Left renal pelvis (tissue), 4 donors: ENCODE measurements at places on chromosomes 4 and X. TPM values are rescaled to one million over a fixed set of nuclear protein-coding genes. Genes with fewer than 3 reads are reported as not detected.
A peak's percentile ranks its signal among the peaks of the same experiment; 100 is the strongest.

- no peak for DNase-seq
These were observed 97.0 kb upstream of the LNX1 start for GRCh38 chr4:53688186-53688790.

DNA sequence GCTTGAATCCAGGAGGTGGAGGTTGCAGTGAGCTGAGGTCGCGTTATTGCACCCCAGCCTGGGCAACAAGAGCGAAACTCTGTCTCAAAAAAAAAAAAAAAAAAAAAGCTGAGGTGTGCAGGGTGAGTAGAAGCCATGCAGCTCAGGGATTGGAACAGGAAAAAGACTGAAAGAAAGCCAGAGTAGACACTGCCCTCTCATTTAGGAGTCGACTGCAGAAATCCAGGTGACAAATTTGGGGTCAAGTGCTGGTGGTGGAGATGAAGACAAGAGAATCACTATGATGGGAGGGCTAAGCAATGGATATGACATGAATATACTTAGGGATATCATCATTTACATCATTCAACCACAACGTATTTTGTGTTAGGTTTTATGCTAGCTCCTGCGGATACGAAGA lies 1.9 kb downstream of the NEIL3 start:
- no peak for DNase-seq

DNA sequence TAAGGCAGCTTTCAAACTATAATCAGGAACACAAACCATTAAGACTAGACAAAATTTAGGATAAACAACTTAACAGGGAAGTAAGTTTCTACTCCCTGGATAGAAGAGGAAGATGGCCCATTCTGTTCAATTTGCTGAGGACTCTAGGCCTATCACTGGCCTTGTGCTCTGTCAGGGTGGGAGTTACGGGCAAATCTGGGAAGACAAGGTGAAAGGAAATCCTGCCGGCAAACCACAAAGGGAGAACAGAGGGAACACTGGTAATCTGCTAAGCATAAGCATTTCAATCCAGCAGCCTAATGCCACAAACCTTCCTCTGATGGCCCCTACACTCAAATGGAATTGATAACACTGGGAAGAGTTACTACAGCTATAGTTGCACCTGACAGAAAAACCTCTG lies 8.3 kb downstream of the GPR82 start:
- no peak for DNase-seq

GAGE12C gene
- not detected for polyA plus RNA-seq

- DNase-seq, result no peak
These were observed 122.7 kb upstream of the C1GALT1C1 start for GRCh38 chrX:120752431-120753082.

- no peak for DNase-seq
These were observed 173.2 kb downstream of the PDGFC start for GRCh38 chr4:156798438-156798837.

DNA sequence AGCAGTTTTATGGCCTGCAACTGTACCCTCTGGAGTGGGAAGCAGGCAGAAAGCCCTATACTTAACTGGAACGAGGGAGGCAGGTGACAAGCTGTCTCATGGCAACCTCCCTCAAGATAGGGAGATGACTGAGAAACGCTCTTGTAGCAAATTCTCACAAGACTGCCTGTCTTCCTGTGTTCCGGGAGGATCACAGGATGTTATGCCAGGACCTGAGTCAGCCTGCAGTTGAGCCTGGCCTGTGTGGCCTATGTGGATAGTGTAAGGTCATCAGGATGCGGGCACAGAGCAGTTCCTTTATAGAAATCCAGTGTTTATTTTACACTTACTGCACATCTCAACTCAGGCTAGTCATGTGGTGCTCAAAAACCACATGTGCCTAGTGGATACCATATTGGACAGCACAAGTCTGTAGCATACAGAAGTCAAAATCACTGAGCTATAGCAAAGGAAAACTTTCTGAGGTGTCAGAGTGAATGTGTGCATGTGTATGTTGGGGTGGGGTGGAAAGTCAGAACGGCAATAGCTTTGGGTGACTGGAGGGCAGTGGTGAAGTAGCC lies 25.2 kb downstream of the TAF7L start:
- DNase-seq, result no peak

DNA sequence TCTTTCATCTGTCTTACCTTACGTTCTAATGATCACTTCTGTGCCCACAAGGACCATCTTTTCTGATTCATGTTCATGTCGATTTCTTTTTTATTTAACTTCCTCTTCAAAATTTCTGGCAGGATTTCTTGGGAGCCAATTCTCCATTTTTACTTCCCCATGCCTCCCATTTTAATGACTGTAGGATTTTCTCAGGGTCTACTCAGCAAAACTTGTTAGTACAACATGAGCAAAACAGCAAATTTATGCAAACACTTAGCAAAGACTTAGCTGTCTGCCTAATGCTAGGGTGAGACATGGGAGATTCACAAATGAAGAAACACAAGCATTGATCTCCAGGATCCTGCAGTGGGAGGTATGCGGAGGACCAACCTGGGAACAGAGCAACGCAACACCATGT lies 5.5 kb downstream of the CD38 start:
- no peak for DNase-seq

CENPVL3 gene
- polyA plus RNA-seq, result 1.4 TPM

- DNase-seq, result peak; percentile 16
These were observed 430.7 kb downstream of the IDS start for GRCh38 chrX:149074398-149074797.

- no peak for DNase-seq
These were observed 56.5 kb upstream of the NKX1-1 start for GRCh38 chr4:1462768-1463075.

- DNase-seq, result no peak
These were observed 16.3 kb upstream of the PLCXD1 start for GRCh38 chrX:264634-265455.

- DNase-seq, result no peak
These were observed 34.4 kb upstream of the GK2 start for GRCh38 chr4:79442422-79442821.

CSAG3 gene
- not detected for polyA plus RNA-seq

DNA sequence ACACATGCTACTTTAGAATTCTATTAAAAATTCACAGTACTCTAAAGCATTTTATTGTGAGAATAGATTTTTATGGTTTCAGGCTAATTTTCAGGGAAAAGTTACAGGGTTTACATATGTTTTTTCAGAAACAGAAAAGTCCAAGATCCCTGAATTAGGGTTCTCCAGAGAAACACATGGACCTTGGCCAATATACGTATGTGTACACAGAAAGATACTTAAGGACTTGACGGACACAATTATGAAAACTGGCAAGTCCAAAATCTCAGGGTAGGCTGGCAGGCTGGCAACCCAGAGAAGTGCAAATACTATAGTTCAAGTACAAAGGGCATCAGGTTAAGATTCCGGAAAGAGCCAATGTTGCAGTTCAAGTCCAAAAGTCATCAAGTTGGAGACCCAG lies 1897.8 kb upstream of the PCDH10 start:
- DNase-seq, result no peak
